ENCODE measurements at places on chromosomes 12 and 14.

DNA sequence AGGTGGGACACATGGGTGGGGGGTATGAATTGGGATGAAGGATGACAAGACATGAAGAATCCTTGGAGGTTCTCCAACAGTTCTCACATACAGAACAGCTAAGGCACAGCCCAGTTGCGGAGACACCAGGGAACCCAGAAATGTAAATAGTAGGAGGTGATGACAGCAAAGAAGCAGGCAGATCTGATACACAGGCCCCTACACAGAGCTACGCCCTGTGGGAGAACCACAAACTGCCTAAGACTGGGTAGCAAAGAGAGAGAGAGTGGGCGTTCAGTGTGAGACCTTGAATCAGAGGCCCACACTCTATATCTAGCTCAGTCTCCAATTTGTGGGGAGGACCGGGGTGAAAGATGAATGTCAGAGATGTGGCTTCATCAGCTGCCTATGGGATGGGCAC lies 9.5 kb upstream of the NUMB start:
- peak; percentile 28 for DNase-seq

DNA sequence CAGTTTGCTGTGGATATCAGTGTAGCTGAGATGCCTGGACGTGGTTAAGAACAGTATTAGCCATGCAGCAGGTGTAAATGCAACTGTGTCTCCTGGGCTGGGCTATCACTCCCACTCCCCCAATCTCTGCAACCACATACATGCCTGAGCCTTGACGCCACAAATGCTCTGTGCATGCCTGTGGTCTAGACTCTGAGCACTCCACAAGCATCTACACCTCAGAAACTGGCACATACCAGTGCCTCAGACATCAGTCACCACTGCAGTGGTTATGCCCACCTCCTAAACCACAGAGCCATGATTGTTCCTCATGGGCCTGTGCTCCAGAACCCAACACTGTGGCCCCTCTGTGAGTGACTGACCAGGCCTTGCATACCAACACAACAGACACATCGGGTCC lies 226.8 kb upstream of the ALG10 start:
- DNase-seq: no peak

DNA sequence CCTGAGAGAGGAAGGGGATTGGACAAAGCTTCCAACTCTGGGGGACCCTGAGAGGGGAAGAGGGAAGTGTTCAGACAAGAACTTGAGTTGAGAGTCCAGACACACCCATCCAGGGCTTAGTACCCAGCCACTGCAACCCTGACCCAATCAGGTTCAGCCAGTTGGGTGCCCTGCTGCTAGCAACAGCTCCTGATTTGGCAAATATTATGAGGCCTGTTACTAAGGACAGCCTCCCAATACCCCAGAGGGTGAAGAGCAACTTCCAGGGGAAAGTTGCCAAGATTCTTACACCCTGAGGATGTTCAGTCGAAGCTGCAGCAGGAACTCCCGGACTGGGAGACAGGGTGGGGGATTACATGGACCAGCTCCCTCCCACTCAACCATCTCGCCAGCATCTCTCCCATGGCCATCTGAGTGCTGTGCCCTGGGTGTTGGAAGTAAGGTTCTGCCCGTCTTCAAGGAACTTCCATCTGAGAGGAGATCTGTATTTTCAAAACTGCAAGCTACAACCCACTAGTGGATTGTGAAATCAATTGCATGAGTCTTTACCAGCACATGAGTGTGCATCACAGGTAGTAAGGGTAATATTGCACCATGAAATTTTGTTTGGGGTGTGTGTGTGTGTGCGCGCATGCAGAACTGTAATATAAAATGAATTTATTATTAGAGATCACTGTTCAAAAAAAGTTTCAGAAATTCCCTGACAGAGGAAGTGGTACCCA lies 11.5 kb upstream of the KRT78 start:
- no peak for DNase-seq

DNA sequence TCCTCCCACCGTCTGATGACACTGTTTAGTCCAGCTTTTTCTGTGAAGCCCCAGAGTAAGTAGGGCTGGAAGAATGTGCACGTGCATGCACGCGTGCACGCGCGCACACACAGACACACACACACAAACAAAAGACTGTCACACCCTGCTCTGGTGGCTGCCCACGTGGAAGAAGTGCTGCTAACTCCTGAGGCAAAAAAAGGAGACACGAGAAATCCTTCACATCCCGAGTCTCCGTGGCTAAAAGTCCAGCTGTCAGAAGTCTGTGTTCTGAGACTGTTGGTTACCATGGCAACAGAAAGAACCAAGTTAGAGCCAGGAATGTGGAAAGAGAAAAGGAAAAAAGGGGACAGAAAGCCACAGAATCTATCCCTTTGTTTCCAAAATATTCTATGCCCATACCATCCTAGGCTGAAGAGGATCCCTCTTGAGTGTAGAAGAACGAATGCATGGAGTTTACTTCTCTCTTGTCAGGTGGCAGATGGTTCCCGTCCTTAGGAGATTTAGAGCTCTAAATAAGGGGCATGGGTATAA lies 1.6 kb upstream of the C12orf71 start:
- DNase-seq: no peak

- no peak for DNase-seq
Measured at GRCh38 chr14:101808020-101808641, 46.6 kb downstream of the PPP2R5C start.

- DNase-seq: no peak
Measured at GRCh38 chr14:47675466-47676314, at the start of gene MDGA2. MDGA2 (minus strand) TSS chr14:47675605.

DNA sequence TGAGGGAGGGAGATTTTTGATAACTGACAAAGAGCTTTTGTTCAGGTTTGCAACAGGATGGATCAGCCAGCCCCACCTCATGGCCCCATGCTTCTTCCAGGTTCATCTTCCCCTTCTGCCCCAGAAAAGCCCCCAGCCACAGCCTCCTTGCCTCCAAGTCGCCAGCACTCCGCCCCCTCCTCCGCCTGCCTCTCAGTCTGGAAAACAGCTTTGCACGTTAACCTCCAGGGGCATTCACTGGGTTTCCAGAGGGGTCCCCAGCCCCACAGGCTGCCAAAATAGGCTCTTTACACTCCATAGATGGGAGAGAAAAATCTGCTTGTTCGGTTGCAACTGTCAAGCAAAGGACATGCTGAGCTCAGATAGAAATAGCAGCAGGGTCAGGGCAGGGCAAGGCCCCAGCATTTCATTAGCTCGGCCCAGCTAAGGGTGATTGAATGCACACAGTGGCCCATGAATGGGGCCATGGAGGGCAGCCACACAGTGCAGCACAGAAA lies 253.6 kb downstream of the ZFP36L1 start:
- no peak for DNase-seq

GRCh38 chr12:70598467-70599193 lies 38.6 kb downstream of the PTPRB start:
- no peak for DNase-seq

DNA sequence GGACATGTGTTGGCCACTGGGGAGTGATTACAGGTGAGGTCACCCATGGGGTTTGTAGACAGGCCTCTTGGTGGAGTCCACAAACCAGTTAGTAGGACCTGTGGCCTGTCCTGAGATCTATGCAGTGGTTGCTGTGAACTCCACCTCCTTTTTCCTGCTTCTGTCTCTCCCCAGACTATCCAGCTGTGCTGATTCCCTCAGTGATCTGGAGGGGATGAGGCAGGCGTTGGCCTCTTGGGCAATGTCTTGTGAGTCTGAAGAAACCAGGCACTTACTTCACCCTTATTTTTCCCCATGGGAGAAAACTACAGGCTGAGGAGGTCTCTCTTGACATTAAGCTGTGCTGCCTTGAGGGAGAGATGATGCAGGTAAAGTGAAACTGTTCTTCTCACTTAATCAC lies 257.2 kb upstream of the PRICKLE1 start:
- DNase-seq: no peak

Data from stimulated activated CD4-positive, alpha-beta T cell treated with anti-CD3 and anti-CD28 coated beads, Interleukin-1b, Interleukin-23, amount 100 ng/mL, for 4 hours (primary cell).